ENCODE measurements at places on chromosomes 4 and X.

DNA sequence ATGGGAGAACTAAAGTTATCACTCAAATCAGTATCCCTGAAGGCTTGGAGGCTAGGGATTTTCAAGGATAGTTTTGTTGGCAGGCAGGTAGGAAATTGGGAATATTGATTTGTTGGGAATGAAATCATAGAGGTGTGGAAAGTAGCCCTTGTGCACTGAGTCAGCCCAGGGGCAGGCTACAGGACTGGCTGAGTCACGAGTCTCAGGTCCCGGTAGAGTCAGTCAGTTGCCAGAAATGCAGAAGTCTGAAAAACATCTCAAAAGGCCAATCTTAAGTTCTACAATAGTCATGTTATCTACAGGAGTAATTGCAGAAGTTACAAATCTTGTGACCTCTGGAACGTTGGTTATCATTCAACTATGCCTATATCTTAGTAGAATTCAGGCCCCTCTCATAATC is 153.1 kb downstream of the GC start:
- DNase-seq = no peak

- DNase-seq = no peak
Measured at GRCh38 chr4:185171373-185172071, 28.5 kb downstream of the SLC25A4 start.

- no peak for DNase-seq
Measured at GRCh38 chrX:120453985-120454384, 15.1 kb downstream of the LAMP2 start.

GRCh38 chrX:46456125-46456922 is 88.9 kb downstream of the ZNF674 start:
- DNase-seq = no peak

DNA sequence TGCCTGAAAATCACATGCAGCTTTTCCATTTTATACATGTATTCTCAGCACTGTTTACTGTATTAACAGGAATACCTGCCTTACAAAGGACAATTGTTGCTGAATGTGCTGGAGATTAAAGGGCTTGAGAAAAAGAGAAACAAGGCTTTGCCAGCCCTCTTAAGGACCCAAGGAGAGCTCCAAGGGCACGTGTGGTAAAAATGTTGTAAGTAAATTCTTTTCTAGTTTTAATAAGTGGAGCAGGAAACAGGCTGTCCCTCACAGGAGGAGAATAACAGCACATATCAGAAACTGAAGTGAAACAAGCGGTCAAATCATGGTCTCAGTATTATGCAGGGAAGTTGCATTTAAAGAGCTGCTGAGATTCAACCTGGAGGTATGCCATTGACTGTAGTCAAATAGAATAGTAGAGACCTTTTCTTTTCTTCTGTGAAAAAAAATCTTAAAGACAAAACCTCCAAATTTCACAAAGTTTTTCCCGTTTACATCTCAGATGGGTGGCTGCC is 18.5 kb downstream of the IGFBP7 start:
- DNase-seq = no peak

Measured in activated CD4-positive, alpha-beta T cell treated with anti-CD3 and anti-CD28 coated beads, Interleukin-2, amount 10 ng/mL, durations not matched to agents 7 days and 5 days (primary cell).